ENCODE measurements at places on chromosomes 4 and X. TPM values are rescaled to one million over a fixed set of nuclear protein-coding genes. Genes with fewer than 3 reads are reported as not detected.

GRCh38 chr4:127686658-127687057, 43.5 kb upstream of the SLC25A31 start:
- H3K27ac ChIP-seq, result no peak overlapping the region
- DNase-seq, result no peak
- no peak overlapping the region for H3K4me3 ChIP-seq
- H3K4me1 ChIP-seq, result no peaks in the 10 kb centered on the region

DNA sequence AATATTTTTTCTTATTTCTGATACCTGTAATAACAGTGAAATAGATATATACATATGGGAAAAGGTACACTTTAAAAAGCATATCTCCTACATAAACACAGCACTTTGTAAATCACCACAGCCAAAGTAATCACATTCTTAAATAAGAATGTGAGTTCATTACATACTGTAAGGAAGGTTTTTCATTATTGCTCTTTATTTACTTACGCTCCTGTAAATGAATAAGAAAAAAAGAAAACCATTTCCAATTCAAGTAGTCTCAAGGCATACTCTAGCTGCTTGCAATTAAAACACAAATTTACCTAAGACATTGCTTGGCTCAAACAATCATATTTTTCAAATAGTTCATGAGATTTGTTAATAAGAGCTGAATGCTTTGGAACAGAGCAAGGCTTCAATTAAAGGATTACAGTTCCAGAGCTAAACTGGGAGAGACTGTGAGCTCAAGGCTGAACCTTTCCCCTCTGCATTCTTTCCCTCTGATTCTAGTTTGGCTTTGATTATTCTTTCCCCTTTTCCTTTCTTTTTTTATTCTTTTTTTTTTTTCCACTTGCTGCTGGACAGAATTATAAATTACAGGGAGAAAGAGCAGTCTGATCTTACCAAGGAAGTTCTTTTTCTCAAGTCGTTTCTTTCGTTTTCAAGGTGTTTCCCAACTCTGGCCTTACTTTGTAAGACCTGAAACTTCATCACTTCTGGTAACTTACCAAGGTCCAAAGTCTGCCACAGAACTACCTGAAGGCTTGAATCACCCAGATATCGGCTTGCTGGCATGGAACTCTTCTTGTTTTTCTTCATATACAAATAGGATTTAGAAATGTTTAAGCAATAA, 278.3 kb downstream of the INPP4B start:
- H3K36me3 ChIP-seq, result peaks cover 11% of the 10 kb centered on the region
- H3K27ac ChIP-seq, result peak overlapping the region; percentile 97
- peaks cover 90% of the 10 kb centered on the region for H3K4me1 ChIP-seq
- no peak for DNase-seq
- H3K27me3 ChIP-seq, result no peaks in the 10 kb centered on the region

GRCh38 chr4:17275836-17276235, 236.1 kb downstream of the QDPR start:
- H3K27ac ChIP-seq, result no peak overlapping the region
- no peaks in the 10 kb centered on the region for H3K4me1 ChIP-seq
- no peak for DNase-seq
- no peak overlapping the region for H3K4me3 ChIP-seq

DNA sequence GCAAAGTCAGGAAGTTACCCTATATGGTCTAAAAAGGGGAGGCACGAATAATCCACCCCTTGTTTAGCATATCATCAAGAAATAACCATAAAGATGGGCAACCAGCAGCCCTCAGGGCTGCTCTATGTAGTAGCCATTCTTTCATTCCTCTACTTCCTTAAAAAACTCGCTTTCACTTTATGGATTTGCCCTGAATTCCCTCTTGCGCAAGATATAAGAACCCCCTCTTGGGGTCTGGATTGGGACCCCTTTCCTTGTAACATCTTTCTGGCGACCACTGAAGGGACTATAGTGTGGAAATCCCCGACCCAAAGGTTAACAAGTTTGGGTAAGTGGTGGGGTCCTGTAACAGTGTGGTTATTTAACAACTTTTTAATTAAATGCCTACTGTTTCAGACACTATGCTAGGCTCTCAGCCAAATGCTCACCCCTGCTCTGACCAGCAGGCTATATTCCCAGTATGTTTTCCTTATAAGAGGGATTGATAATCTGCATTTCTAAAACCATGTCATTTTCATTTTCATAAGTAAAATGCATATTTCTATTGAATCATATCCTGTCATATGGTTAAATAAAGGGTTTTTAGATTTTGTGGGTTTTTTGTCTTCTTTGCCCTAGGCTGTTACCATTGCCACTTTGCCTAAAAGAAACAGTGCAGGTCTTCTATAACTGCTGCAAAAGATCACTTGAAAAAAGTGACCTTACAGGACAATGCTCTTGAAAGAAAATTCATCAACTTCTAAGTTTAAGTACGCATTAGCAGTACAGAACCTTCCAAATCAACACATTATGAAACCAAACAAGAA, 41.5 kb downstream of the ANAPC10 start:
- no peaks in the 10 kb centered on the region for H3K36me3 ChIP-seq
- H3K4me1 ChIP-seq, result peaks cover 34% of the 10 kb centered on the region
- H3K27ac ChIP-seq, result peak overlapping the region; percentile 85
- H3K4me3 ChIP-seq, result peak overlapping the region; percentile 29

Gene CT83
- not detected for total RNA-seq

Gene GASK1B
- total RNA-seq, result not detected

DNA sequence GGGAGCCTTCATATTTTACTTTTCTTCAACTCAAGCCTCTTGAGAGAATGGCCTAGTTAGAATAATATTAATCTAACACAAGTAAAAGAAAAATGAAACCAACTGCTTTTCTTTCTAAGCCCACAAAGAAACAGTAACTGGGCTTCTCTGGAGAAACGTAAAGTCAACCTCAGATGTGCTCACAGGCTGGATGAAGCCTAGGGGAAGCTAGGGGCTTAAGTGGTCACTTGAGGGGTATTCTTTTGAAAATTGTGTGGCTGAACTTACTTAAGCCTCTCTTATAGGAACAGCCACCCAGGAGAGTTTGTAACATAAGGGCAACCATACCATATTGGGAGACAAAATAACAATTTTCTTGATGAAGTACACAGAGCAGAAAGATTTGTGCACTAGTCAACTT, 279.0 kb downstream of the SPRY1 start:
- H3K36me3 ChIP-seq, result no peaks in the 10 kb centered on the region
- peaks cover 74% of the 10 kb centered on the region for H3K27me3 ChIP-seq

- no peak overlapping the region for H3K27ac ChIP-seq
- H3K4me3 ChIP-seq, result no peak overlapping the region
- H3K27me3 ChIP-seq, result no peaks in the 10 kb centered on the region
Observed at GRCh38 chr4:135325264-135325663, 1123.7 kb upstream of the PABPC4L start.

- no peak overlapping the region for H3K4me3 ChIP-seq
- no peak for DNase-seq
- no peaks in the 10 kb centered on the region for H3K4me1 ChIP-seq
- H3K27me3 ChIP-seq, result no peaks in the 10 kb centered on the region
Observed at GRCh38 chr4:169909897-169910296, 116.3 kb downstream of the MFAP3L start.
